Naive thymus-derived CD4-positive, alpha-beta T cell (primary cell): ENCODE measurements at places on chromosomes 1 and 21. TPM values are rescaled to one million over a fixed set of nuclear protein-coding genes. Genes with fewer than 3 reads are reported as not detected.

The ALG14 gene
- total RNA-seq: 2.2 TPM

The SLAMF6 gene
- 48.5 TPM for total RNA-seq

The ETV3L gene
- total RNA-seq: not detected

The CD1E gene
- total RNA-seq: not detected

The CRP gene
- total RNA-seq: not detected

- DNase-seq: no peak
- H3K4me1 ChIP-seq: peaks cover 18% of the 10 kb centered on the region
- no peak overlapping the region for H3K27ac ChIP-seq
- no peak overlapping the region for H3K4me3 ChIP-seq
- no peaks in the 10 kb centered on the region for H3K36me3 ChIP-seq
- no peaks in the 10 kb centered on the region for H3K27me3 ChIP-seq
These were observed 5.5 kb upstream of the CD1A start for GRCh38 chr1:158248771-158249170.

DNA sequence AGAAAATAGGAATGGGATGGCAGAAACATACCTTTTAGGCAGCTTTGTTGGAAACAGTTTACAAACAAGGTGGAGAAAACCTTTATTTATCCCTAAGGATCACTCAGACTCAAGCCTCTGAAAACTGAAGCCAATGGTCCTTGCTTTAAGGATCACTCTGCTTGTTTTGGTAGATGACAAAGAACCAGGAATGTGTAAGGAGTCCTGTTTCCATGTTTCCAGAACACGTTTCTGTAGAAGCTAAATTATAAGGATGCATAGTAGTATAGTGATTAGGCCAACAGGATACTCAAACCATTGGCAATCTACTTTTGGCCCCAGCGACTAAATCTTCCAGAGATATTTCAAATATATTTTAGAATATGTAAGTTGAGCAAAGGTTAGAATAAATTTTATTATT lies 149.1 kb upstream of the HP1BP3 start:
- DNase-seq: no peak
- no peak overlapping the region for H3K4me3 ChIP-seq
- peaks cover 10% of the 10 kb centered on the region for H3K4me1 ChIP-seq
- no peaks in the 10 kb centered on the region for H3K36me3 ChIP-seq

DNA sequence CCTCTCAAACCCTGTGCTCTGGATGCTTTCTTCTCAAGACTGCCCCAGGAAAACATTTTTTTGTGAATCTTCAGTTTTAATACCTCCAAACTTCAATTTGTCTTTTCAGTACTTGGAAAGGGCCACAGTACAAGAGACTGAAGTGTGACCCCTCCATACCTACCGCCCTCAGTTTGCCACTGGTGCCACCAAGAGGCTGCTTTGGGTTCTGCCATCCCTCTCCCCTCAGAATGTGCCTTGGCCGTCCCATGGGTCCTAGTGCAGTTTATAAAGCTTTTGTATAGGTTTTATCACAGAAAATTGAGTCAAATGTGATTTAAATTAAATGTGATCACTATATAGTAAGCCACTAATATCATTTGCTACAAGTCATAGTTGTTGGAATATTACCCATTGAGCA lies 60.8 kb upstream of the PGD start:
- H3K36me3 ChIP-seq: no peaks in the 10 kb centered on the region
- H3K4me1 ChIP-seq: no peaks in the 10 kb centered on the region
- no peak for DNase-seq
- no peak overlapping the region for H3K27ac ChIP-seq
- no peak overlapping the region for H3K4me3 ChIP-seq
- H3K27me3 ChIP-seq: no peaks in the 10 kb centered on the region

- no peak overlapping the region for H3K27ac ChIP-seq
- H3K36me3 ChIP-seq: no peaks in the 10 kb centered on the region
- DNase-seq: peak; percentile 34
- no peaks in the 10 kb centered on the region for H3K4me1 ChIP-seq
These were observed 31.9 kb downstream of the NEK2 start for GRCh38 chr1:211643324-211644212.

GRCh38 chr21:30209601-30210000 lies 6.3 kb downstream of the CLDN8 start:
- DNase-seq: no peak
- no peaks in the 10 kb centered on the region for H3K36me3 ChIP-seq
- H3K27me3 ChIP-seq: no peaks in the 10 kb centered on the region
- no peak overlapping the region for H3K27ac ChIP-seq
- no peak overlapping the region for H3K4me3 ChIP-seq

GRCh38 chr1:245566952-245567351 lies 412.2 kb downstream of the KIF26B start:
- no peak overlapping the region for H3K4me3 ChIP-seq
- H3K4me1 ChIP-seq: no peaks in the 10 kb centered on the region
- DNase-seq: no peak
- no peaks in the 10 kb centered on the region for H3K27me3 ChIP-seq

DNA sequence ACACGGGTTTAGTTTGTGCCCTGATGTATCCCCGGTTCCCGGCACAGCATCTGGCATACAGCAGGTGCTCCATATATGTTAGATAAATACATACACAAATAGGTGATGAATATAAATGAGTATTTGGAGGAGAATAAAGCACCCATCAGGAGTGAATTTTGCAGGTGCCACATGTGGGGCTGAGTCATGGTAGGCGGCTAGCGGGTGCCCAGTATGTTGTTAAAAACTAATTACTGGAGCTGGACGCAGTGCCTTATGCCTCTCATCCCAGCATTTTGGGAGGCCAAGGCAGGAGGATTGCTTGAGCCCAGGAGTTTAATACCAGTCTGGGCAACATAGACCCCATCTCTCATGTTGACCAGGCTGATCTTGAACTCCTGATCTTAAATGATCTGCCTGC lies 16.7 kb upstream of the WASF2 start:
- no peaks in the 10 kb centered on the region for H3K4me1 ChIP-seq
- DNase-seq: no peak
- no peak overlapping the region for H3K27ac ChIP-seq
- no peaks in the 10 kb centered on the region for H3K27me3 ChIP-seq
- H3K36me3 ChIP-seq: no peaks in the 10 kb centered on the region

DNA sequence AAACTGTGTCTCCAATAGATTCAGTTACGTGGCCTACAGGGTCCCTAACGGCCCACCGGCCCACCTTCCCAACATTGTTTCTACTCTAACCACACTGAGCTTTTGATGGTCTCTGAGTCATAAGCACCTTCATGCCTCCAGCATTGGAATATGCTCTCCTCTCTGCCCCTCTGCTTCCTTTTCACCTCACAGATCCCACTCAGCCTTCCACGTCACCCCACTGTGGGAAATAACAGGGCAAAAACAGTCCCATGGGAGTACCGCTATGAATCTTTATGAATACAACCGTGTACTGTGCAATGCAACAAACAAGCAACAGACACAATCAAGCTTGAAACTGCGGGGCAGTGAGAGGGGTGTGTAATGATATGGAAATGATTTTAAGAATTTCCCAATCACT lies 5.3 kb upstream of the SARS1 start:
- DNase-seq: no peak
- H3K27ac ChIP-seq: no peak overlapping the region
- no peak overlapping the region for H3K4me3 ChIP-seq

DNA sequence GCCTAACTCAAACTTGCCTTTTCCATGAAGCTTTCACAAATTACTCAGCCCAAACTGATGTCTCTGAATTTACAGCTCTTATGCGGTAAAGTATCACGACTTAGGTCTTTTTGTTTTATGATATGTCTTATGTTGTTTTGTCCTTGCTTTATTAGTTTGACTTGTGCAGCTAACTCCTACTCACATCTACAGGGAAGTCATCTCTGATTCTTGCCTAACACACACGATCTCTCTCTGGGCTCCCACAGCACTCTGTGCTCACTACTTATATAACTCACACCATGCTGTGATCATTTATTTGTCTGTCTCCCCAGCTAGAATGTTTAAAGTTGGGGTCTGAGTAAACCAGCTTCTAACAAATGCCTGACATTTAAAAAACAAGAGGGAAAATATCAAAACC lies 9.3 kb upstream of the PI4KB start:
- peaks cover 1% of the 10 kb centered on the region for H3K36me3 ChIP-seq
- no peak for DNase-seq

GRCh38 chr1:91124989-91125417 lies 103.2 kb upstream of the ZNF644 start:
- H3K27ac ChIP-seq: no peak overlapping the region
- no peak overlapping the region for H3K4me3 ChIP-seq
- H3K36me3 ChIP-seq: no peaks in the 10 kb centered on the region
- no peaks in the 10 kb centered on the region for H3K4me1 ChIP-seq
- H3K27me3 ChIP-seq: no peaks in the 10 kb centered on the region

- peak within 1 kb of the TSS; percentile 91 for H3K27ac ChIP-seq
- H3K4me3 ChIP-seq: peak within 1 kb of the TSS; percentile 97
- peak; percentile 66 for DNase-seq
These were observed at the start of gene TXNIP for GRCh38 chr1:145996433-145997015. Gene TXNIP (minus strand): TSS chr1:145996579. CDS start chr1:145996266, 313 bp downstream.

DNA sequence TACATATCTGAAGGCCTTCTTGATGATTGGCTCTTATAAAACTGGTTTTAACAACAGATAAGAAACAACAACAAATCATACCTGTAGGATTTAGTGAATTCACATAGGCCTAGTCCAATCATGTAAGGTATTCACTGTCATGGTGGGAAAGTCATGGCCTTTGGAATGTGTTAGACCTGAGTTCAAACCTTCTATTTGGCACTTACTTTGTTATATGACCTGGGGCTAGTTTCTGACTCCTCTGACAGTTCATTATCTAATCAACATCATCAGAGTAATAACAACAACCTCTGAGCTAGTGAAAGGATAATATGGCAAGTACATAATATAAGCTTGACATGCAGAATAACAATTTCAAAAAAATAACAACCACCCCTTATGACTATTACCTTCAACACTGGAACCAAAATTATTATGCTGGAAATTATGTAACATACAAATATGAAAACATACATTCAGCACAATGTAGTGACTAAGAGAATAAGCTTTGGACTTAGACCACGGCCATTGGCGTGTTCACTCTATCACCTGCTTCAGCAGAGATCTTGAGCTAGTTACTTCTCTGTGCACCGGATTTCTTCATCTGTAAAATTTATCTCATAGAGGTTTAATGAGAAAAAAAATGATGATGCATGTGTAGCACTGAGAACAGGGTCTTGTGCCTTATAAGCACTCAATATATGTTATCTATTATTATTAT lies 597.6 kb downstream of the LMO4 start:
- no peaks in the 10 kb centered on the region for H3K27me3 ChIP-seq
- no peaks in the 10 kb centered on the region for H3K36me3 ChIP-seq
- no peak for DNase-seq
- no peaks in the 10 kb centered on the region for H3K4me1 ChIP-seq
- H3K4me3 ChIP-seq: no peak overlapping the region

DNA sequence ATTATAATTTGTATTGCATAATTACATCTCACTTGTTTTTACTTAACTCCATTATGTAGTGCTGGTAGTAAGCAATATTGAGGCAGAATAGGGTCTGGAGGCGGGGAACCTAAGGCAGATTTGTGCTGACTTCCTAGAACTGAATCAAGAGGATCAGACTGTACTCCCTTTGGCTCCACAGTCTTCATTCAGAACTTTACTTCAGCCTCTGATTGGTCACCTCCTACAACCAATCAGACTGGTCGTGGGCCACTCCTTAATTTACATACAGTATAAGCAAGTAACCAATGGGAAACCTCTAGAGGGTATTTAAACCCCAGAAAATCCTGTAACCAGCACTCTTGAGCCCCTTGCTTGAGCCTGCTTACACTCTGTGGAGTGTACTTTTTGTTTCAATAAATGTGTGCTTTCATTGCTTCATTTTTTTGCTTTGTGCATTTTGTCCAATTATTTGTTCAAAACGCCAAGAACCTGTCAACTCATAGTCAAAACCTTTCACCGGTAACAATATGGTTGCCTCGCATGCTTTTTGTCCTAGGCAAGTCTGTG lies 31.6 kb downstream of the ZBTB8OS start:
- H3K36me3 ChIP-seq: no peaks in the 10 kb centered on the region
- H3K27ac ChIP-seq: no peak overlapping the region
- no peak for DNase-seq
- no peaks in the 10 kb centered on the region for H3K27me3 ChIP-seq

DNA sequence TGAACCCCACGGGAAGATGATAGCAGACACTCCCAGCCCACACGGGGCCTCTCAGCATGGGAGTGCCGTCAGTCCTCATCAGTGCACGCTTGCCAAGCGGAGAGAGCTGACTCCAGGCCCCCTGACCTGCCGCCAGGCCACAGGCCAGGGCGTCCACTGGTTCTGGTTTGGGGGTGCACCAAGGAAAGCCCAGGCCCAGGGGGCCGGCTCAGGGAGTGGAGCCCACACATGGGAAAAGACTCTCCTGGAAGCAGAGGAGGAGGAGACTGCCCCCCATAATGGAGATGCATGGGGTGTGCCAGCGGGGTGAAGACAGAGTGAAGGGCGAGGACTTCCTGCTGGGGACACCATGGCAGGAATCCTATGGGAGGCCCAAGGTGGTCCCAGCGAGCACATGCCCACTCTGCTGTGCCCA lies 6.4 kb downstream of the TRIM11 start:
- peaks cover 4% of the 10 kb centered on the region for H3K36me3 ChIP-seq
- H3K27me3 ChIP-seq: no peaks in the 10 kb centered on the region
- peaks cover 30% of the 10 kb centered on the region for H3K4me1 ChIP-seq
- no peak for DNase-seq
- H3K4me3 ChIP-seq: no peak overlapping the region
- no peak overlapping the region for H3K27ac ChIP-seq

DNA sequence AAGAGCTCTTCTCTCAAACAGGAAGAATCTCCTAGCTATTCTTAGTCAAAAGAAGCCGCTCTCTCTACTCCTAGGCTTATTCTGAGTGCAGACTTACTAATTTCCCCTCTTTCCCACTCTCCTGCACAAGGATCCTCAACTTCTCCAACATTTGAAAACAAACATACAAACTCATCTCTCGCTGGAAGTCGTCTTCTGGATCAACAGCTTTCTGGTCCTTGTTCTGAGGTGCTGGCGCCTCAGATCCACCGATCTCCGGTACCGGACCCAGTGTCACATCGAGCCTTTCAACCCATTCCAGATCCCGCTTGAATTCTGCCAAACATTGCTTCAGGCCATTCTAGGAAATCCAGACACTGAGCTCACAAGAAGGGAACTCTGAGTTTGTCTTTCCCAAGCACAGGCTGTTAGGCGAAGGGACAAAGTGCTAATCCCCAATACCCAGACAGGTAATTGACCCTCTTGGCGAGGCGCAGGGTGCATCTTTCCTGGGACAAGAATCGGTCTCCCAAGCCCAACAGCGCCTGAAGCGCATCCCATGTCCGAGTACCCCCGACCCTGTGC lies 696 bp downstream of the EBNA1BP2 start:
- H3K36me3 ChIP-seq: peaks cover 16% of the 10 kb centered on the region
- H3K27ac ChIP-seq: peak overlapping the region; percentile 74
- H3K27me3 ChIP-seq: peaks cover 3% of the 10 kb centered on the region
- no peak for DNase-seq
